ENCODE measurements at places on chromosomes 7 and 10. TPM values are rescaled to one million over a fixed set of nuclear protein-coding genes. Genes with fewer than 3 reads are reported as not detected.

DNA sequence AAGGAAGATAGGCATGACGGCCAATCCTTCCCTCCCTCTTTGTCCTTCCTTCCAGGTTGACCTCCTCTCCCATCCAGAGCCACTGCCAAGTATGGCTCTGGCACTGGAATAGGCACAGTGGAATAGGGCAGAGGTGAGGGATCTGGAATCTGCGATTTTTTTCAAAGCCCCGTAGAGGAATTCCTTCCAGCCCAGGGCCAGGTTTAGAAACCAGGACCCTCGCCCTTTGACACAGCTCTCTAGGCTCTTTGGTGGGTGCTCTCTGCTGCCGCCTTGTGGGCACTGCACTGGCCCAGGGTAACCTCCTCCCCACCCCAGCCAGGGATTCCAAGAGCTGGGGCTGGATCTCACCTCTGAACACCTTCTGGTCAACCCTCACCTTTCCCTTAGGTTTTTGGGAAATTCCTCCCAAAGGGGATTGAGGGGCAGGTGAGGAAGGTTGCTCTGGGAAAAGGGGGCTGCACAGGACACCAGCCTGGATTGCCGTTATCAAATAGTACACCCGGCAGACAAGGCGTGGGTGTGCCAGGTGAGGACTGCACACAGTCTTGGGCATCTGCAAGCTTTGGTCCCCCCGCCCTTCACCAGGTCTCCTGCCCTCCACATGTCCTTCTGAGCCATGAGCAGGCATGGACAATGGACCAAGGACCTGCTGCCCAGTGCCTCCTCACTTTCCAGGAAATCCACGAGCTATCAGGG lies 22.8 kb downstream of the C10orf105 start:
- H3K4me1 ChIP-seq = no peaks in the 10 kb centered on the region
- no peaks in the 10 kb centered on the region for H3K36me3 ChIP-seq
- no peak overlapping the region for H3K27ac ChIP-seq
- DNase-seq = no peak
- no peaks in the 10 kb centered on the region for H3K27me3 ChIP-seq

GRCh38 chr10:7984896-7985295 lies 69.6 kb upstream of the GATA3 start:
- H3K4me3 ChIP-seq = no peak overlapping the region
- H3K4me1 ChIP-seq = no peaks in the 10 kb centered on the region
- no peak for DNase-seq
- H3K27ac ChIP-seq = no peak overlapping the region

GRCh38 chr7:69739931-69740431 lies 141.7 kb downstream of the AUTS2 start:
- no peak for DNase-seq
- no peak overlapping the region for H3K4me3 ChIP-seq
- no peaks in the 10 kb centered on the region for H3K27me3 ChIP-seq
- no peak overlapping the region for H3K27ac ChIP-seq
- H3K36me3 ChIP-seq = no peaks in the 10 kb centered on the region

DNA sequence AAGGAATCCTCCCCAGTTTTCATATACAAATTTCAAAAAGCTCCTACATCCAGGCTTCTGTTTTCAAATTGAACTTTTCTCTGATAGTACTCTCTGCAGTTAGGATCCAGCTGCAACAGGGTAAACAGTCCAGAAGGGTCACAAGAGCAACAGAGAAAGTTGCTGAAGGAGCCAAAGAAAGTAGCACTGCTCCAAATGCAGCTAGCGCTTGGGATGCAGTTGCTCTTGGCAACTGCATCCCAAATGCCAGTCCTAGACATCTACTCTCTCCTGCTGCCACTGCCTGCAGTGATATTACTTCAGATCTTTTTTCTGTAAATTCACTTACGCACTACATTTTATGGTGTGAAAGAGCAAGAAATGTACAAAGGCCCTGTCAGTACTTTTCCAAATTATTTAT lies 14.6 kb downstream of the GPR37 start:
- H3K4me1 ChIP-seq = no peaks in the 10 kb centered on the region
- H3K27ac ChIP-seq = no peak overlapping the region
- no peak overlapping the region for H3K4me3 ChIP-seq

GRCh38 chr10:1123198-1123597 lies 67.0 kb downstream of the WDR37 start:
- H3K27me3 ChIP-seq = no peaks in the 10 kb centered on the region
- DNase-seq = no peak
- H3K4me3 ChIP-seq = no peak overlapping the region

- peak overlapping the region; percentile 48 for H3K4me3 ChIP-seq
- peak overlapping the region; percentile 39 for H3K27ac ChIP-seq
- no peaks in the 10 kb centered on the region for H3K36me3 ChIP-seq
- H3K4me1 ChIP-seq = no peaks in the 10 kb centered on the region
- DNase-seq = peak; percentile 11
- H3K27me3 ChIP-seq = no peaks in the 10 kb centered on the region
Observed at GRCh38 chr7:28957064-28957750, 923 bp downstream of the TRIL start.

DNA sequence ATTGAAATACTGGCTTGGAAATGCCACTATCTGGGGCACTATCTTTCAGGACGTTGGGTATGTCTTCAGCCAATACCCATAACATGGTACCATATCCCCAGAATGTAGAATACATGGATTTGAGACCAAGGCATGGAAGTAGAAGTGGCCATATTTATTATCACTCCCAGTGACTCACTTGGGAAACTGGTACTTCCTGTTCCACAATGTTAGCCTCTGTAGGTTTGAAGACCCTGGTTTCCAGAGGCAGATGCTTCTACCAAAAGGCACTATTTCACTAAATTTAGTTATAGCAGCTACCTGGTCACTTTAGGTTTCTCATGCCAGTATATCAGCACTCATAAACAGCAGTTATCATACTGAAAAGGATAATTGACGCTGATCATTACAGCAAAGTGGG lies 184.2 kb downstream of the CCDC71L start:
- no peaks in the 10 kb centered on the region for H3K4me1 ChIP-seq
- no peak for DNase-seq
- no peaks in the 10 kb centered on the region for H3K27me3 ChIP-seq
- H3K4me3 ChIP-seq = no peak overlapping the region

DNA sequence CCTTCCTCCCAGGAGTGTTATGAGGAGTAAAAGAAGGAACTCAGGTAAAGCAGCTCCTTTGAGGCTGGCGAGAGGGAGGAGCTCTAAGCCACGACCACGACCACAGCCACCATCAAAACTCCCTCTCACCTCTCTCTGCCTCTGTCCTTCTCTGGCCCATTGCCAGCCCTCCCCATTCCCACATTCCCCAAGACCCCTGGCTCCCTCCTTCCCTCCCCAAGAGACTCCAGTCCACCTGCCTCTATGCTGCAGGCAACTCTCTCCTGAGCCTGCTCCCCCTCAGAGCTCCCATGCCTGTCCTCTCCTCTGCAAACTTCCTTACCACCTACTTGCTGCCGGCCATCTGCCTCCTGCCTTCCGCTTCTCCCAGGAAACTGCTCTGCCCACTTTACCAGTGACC lies 9.5 kb downstream of the SLIT1 start:
- no peak for DNase-seq
- no peak overlapping the region for H3K4me3 ChIP-seq
- H3K27me3 ChIP-seq = no peaks in the 10 kb centered on the region
- H3K36me3 ChIP-seq = no peaks in the 10 kb centered on the region

DNA sequence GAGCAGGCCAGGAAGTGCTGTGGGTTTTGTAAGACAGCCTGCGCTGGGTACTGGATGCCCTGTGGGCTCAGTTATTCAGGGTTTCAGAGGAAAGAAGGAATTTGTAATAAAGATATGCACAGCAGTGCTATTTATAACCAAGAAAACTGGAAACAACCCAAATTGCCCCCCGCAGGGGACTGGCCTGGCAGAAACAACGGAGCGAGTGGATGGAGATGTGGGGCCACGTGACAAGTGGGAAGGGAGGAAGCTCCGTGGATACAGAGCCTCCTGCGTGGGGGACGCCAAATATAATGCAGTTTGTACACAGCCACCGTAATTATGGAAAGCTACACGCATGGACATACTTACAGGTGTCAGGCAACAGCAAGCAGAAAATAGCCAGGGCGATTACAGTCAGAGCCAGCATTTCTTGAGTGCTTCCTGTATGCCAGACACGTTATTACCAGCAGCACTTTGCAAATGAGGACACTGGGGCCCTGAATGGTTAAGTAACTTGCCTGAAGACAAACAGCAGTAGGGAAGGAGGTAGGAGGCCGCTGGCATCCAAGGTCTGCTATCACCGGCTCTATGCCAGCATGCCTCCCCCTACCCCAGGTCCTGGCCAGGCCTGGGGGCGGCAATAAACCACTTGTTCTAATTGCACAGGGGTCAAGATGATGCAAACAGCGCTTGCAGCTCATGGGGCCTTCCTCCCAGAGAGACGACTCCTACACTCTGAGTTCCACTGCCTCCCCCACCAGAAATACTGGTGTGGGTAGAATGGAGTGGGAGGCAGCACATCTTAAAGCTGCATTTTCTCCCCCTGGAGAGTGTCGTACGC lies 8.7 kb upstream of the CAMK2B start:
- H3K4me1 ChIP-seq = no peaks in the 10 kb centered on the region
- no peak for DNase-seq
- H3K4me3 ChIP-seq = no peak overlapping the region
- H3K36me3 ChIP-seq = no peaks in the 10 kb centered on the region
- H3K27me3 ChIP-seq = no peaks in the 10 kb centered on the region
- no peak overlapping the region for H3K27ac ChIP-seq

DNA sequence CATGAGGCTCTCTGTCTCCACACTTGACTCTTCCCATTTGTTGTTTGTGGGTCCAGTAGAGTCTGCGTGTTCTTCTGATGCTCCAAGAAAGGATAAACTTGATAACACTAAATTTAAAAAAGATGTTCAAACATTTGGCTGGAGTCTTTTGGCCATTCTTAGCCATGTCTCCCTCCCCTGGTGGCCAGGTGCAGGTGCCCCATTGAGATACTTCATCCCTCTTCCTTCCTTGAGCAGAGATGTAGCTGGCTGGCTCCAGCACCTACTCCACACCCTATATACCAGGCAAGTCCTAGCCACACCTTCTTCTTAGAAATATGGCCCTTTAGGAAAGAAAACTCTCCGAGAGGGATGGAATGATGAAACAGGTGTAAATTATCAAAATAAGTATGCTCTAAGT lies 103.2 kb upstream of the GJD4 start:
- H3K27me3 ChIP-seq = no peaks in the 10 kb centered on the region
- H3K27ac ChIP-seq = no peak overlapping the region
- no peaks in the 10 kb centered on the region for H3K36me3 ChIP-seq
- H3K4me3 ChIP-seq = no peak overlapping the region
- H3K4me1 ChIP-seq = no peaks in the 10 kb centered on the region

GRCh38 chr7:87231258-87231657 lies 11.7 kb upstream of the TMEM243 start:
- DNase-seq = peak; percentile 6
- no peaks in the 10 kb centered on the region for H3K4me1 ChIP-seq
- H3K36me3 ChIP-seq = no peaks in the 10 kb centered on the region
- no peak overlapping the region for H3K4me3 ChIP-seq

Gene CYP3A4
- total RNA-seq = not detected

- H3K27ac ChIP-seq = no peak overlapping the region
- no peaks in the 10 kb centered on the region for H3K27me3 ChIP-seq
- DNase-seq = no peak
- H3K36me3 ChIP-seq = no peaks in the 10 kb centered on the region
Observed at GRCh38 chr10:100155936-100156335, 29.9 kb downstream of the ERLIN1 start.

- no peak overlapping the region for H3K4me3 ChIP-seq
- no peaks in the 10 kb centered on the region for H3K36me3 ChIP-seq
- H3K27ac ChIP-seq = no peak overlapping the region
- H3K27me3 ChIP-seq = no peaks in the 10 kb centered on the region
- peaks cover 1% of the 10 kb centered on the region for H3K4me1 ChIP-seq
Observed at GRCh38 chr7:1101563-1102431, 13.9 kb downstream of the GPER1 start.

- H3K27ac ChIP-seq = no peak overlapping the region
- H3K4me3 ChIP-seq = no peak overlapping the region
- no peaks in the 10 kb centered on the region for H3K4me1 ChIP-seq
Observed at GRCh38 chr7:136452949-136453348, 415.5 kb upstream of the CHRM2 start.

DNA sequence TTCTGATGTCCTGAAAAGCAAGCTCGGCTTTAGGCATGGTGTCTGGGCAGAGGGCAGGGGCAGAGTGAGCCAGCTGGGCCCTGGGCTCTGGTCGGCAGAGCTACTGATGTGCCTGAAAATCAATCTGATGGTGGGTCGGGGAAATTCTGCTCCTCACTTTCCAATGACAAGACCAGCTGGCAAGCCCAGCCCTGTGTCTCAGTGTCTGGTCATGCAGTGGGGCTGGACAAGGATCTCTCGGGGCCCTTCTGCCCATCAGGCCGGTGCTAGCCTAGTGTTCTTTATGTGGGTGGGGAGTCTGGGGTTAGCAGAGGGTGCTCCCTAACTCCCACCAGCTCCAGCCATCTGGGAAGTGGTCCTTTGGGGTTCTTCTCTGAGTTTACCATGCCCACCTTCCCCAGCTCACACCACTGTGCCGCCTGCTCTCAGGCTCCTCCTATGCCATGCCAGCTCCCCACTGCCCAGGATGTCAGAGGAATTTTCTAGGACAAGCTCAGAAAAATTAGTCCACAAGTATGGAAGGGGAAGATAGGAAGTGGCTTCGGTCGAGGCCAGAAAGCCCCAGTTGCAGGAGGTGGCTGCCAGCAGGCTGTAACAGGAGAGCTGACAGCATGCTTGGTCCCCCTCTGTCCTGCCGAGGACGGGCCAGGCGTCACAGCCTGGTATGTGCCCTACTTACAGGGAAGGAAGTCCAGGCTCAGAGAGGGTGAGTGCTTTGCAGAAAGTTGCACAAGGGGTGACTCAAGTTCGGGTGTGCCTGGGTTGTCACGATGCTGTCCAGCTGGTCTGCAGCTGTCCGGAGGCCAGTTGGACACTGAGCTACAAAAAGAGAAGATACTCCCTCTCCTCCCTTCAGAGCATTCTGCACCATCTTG lies 135.2 kb downstream of the ADCY1 start:
- no peaks in the 10 kb centered on the region for H3K4me1 ChIP-seq
- H3K27ac ChIP-seq = peak overlapping the region; percentile 14
- H3K27me3 ChIP-seq = no peaks in the 10 kb centered on the region

- no peaks in the 10 kb centered on the region for H3K4me1 ChIP-seq
- DNase-seq = no peak
- H3K36me3 ChIP-seq = no peaks in the 10 kb centered on the region
Observed at GRCh38 chr10:46250898-46251856, 35.6 kb upstream of the ANTXRL start.

DNA sequence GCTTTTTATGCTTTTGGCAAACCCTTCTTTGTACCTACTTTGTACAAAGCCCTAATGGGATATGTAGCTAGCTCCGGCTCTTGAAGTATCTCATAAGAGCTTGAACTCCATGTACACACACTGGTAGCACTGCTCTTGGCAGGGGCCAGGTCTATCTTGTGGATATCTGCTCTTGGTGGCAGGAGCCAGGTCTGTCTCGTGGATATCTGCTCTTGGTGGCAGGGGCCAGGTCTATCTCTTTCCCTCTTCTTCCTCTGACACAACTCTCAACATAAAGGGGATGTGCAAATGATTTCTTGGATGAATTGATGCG lies 91.9 kb downstream of the WNT2 start:
- no peak for DNase-seq
- H3K36me3 ChIP-seq = no peaks in the 10 kb centered on the region
- no peaks in the 10 kb centered on the region for H3K27me3 ChIP-seq
- H3K27ac ChIP-seq = no peak overlapping the region

Gene COG5
- total RNA-seq = 86.4 TPM
